Psoas muscle (tissue), 8 donors: ENCODE measurements at places on chromosomes 5 and 9. TPM values are rescaled to one million over a fixed set of nuclear protein-coding genes. Genes with fewer than 3 reads are reported as not detected.

SURF2 gene
- total RNA-seq = 10.9 TPM

GKAP1 gene
- total RNA-seq = 34.7 TPM

UGT3A1 gene
- 0.67 TPM for total RNA-seq

SLC34A3 gene
- not detected for total RNA-seq

DCAF12 gene
- 27.1 TPM for total RNA-seq

PCDHGA11 gene
- 2.2 TPM for total RNA-seq

SPATA31E1 gene
- not detected for total RNA-seq

UIMC1 gene
- 30.9 TPM for total RNA-seq

TPPP gene
- total RNA-seq = 4.9 TPM

TENT4A gene
- total RNA-seq = 19.2 TPM

PIP5KL1 gene
- total RNA-seq = 0.44 TPM

DNA sequence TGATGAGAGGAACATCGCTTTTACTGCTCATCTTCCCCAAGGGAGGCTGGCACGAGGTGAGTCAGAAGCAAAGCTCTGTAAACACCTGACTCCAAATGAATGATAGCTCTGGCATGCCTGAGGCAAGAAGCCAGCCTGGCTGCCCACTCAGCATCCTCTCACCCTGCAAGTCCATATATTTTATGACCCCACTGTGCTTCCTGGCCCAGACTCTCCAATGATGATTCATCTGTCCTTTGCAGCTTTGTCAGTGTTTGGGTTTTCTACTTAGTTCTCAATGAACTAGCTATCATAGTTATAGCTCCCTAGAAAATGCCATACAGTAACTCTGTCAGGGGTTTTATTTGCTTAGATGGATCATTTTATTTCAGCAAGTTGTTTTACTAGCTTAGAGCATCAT lies 52.1 kb upstream of the FSTL4 start:
- H3K4me3 ChIP-seq = no peak overlapping the region
- H3K27ac ChIP-seq = no peak overlapping the region
- DNase-seq = no peak
- H3K4me1 ChIP-seq = no peaks in the 10 kb centered on the region
- no peaks in the 10 kb centered on the region for H3K27me3 ChIP-seq

GRCh38 chr9:130662099-130662969 lies 2.1 kb upstream of the PRDM12 start:
- no peak overlapping the region for H3K27ac ChIP-seq
- H3K4me1 ChIP-seq = peaks cover 28% of the 10 kb centered on the region
- H3K4me3 ChIP-seq = no peak overlapping the region
- DNase-seq = no peak
- H3K36me3 ChIP-seq = no peaks in the 10 kb centered on the region

DNA sequence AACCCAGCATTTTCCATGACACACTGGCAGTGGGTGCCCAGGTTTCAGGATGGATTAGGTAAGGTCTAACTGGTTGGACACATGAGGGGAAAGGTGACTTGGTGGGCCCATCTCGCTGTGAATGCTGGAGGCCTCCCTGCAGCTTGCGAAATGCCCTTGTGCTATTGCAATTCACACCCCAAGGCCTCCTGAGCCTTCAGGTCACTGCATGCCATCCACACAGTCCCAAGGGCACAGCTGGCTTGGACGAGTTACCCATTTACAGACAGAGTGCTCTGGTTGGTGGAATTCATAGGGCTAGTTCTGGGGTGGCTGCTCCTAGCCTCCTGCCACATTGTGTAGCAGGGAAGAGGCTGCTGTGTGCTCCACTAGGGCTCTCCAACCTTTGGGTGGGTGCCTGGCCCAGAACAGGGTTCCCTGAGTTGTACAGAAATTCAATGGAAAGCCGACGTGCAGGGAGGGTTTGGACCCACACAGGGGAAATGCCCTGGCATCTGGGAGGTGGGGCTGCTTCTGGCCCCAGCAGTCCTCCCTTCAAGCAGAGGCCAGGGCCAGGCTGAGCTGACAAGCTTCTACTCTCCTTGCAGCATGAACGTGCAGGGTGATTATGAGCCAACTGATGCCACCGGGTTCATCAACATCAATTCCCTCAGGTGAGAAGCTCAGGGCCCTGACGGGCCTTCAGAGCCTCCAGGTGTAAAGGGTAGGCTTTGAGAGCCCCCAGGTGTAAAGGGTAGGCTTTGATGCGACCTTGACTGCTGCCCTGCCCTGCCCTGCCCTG lies 54.3 kb downstream of the ASS1 start:
- no peaks in the 10 kb centered on the region for H3K4me1 ChIP-seq
- H3K4me3 ChIP-seq = no peak overlapping the region
- H3K27me3 ChIP-seq = no peaks in the 10 kb centered on the region
- no peak overlapping the region for H3K27ac ChIP-seq

GRCh38 chr9:109922617-109923470 lies 142.8 kb downstream of the PALM2AKAP2 start:
- H3K27ac ChIP-seq = peak overlapping the region; percentile 54
- no peak for DNase-seq

GRCh38 chr5:160643616-160644240 lies 208.3 kb downstream of the ATP10B start:
- H3K27ac ChIP-seq = no peak overlapping the region
- peaks cover 3% of the 10 kb centered on the region for H3K27me3 ChIP-seq
- DNase-seq = no peak
- no peak overlapping the region for H3K4me3 ChIP-seq

- no peak overlapping the region for H3K4me3 ChIP-seq
- no peaks in the 10 kb centered on the region for H3K36me3 ChIP-seq
- no peaks in the 10 kb centered on the region for H3K27me3 ChIP-seq
- no peak overlapping the region for H3K27ac ChIP-seq
- no peak for DNase-seq
Observed at GRCh38 chr5:57953792-57954191, 471.2 kb upstream of the ACTBL2 start.

GRCh38 chr9:78745331-78745730 lies 448.4 kb downstream of the PSAT1 start:
- no peak overlapping the region for H3K27ac ChIP-seq
- no peaks in the 10 kb centered on the region for H3K4me1 ChIP-seq
- H3K36me3 ChIP-seq = no peaks in the 10 kb centered on the region
- no peak for DNase-seq
- no peaks in the 10 kb centered on the region for H3K27me3 ChIP-seq
- H3K4me3 ChIP-seq = no peak overlapping the region

DNA sequence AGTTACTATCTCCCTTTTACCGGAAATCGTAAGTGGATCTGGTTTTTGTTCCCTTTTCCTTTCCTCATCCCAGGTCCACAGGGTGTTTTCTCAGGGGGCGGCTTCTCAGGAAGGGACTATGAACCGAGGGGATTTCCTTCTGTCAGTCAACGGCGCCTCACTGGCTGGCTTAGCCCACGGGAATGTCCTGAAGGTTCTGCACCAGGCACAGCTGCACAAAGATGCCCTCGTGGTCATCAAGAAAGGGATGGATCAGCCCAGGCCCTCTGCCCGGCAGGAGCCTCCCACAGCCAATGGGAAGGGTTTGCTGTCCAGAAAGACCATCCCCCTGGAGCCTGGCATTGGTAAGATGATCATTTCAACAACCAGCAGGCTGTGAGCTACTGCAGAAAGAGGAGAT lies 75.8 kb downstream of the GOLPH3 start:
- no peaks in the 10 kb centered on the region for H3K27me3 ChIP-seq
- no peak for DNase-seq
- peaks cover 11% of the 10 kb centered on the region for H3K4me1 ChIP-seq

DNA sequence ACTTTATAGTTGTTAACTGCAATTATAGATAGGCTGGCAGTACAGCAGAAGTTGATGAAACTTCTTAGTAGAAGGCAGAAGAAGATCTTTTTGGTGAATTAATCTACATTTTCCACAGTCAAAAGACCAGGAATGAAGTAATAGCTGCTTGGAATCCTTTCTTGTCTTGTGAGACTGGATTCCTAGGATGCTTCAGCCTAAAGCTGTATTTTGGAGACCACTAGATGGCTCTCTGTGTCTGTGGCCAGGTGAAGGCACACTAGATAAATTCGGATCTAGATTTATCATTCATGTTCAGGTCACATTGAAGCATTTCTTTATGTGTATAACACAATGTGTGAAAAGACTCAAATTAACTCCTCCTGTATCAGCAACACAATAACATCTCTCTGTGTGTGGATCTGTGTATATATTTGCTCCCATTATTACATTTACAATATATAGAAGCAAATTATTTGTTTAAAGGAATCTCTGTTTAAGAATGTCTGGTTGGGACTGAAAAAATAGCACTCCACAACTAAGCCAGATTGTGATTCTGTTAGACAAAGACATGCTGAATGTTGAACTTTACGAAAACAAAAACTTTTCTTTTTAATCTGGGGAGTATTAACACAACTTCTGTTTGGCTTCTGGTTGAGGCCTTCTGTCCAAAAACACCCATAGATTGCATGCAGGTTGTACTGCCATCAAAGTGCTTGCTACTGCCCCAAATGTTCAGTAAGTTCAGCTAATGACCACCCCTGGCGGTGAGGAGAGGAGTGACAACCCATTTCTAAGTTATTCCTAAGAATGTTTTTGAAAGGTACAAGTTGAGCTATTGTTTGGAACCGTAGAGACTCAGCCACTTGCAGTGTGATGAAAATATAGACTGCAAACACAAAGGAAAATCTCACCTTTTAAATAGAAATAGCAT lies 10.6 kb downstream of the GRIN3A start:
- no peaks in the 10 kb centered on the region for H3K36me3 ChIP-seq
- H3K27ac ChIP-seq = no peak overlapping the region
- no peaks in the 10 kb centered on the region for H3K27me3 ChIP-seq
- no peak overlapping the region for H3K4me3 ChIP-seq

DNA sequence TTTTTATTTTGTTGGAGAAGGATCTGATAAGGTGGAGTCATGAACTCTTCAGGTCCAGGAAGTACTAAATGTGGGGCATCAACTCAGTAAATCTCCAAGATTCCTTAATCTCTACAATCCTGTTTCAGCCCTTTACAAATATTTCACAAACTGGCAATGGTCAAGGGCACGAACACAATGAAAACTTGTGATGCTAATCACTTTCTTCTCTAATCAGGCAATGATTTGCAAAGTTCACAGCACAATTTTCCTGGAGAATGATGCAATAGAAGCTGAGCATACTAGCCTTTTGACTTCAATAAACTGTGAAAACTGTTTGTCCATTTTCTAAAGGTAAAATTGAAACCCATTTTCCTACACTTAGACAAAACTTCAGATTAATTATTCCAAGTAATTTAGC lies 16.9 kb downstream of the GDF9 start:
- no peaks in the 10 kb centered on the region for H3K36me3 ChIP-seq
- no peak overlapping the region for H3K27ac ChIP-seq
- H3K4me1 ChIP-seq = no peaks in the 10 kb centered on the region
- H3K4me3 ChIP-seq = no peak overlapping the region
- DNase-seq = no peak

DNA sequence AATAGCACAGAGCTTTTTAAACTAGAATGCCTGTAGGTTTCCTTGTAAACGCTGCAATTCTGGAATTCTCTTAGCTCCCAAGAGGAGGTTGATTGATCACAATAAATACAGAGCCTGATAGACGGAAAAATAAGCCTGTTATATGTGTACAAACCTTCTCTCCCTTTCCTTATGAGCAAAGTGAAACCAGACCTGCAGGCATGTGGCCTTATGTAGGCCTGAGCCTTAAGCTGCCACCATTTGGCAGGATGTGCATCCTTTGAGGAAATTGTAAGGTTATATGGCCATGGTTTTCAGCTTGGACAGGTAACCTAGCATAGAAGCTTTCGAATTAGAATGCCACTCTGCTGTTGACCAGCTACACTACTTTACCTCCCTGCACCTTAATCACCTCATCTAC lies 49.1 kb downstream of the PRKACG start:
- H3K27ac ChIP-seq = no peak overlapping the region
- H3K36me3 ChIP-seq = no peaks in the 10 kb centered on the region
- H3K4me3 ChIP-seq = no peak overlapping the region

DNA sequence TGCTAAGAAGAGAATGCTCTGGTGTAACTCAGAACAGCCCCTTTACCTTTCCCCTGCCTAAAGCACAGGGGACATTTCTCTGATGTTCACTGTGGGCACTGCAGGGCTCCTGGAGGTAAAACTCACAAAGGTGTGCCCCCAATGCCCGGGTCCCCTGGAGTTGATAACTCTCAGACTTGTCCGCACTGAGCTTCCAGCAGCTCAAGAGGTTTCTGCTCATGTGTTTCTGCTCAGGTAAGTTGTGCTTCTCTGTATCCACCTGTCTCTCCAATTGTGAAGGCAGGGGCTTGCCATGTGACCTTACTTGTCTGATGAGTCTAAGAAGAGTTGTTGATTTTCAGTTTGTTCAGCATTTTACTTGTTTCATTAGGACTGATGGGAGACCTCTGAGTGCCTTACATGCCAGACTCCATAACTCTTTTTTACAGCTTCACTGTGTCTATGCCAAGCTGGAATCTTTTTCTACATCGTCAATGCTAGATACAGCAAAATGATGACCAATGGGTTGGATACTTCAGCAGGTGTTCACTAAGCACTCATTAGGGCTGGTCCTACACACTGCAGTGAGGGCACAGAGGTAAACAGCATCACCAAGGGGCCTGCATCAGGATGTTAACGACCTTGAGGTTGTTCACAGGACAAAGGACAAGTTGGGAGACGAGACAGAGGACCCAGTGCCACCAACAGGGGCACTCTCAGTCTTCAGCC lies 56.4 kb downstream of the MRPL36 start:
- H3K36me3 ChIP-seq = no peaks in the 10 kb centered on the region
- H3K4me3 ChIP-seq = no peak overlapping the region
- peaks cover 7% of the 10 kb centered on the region for H3K27me3 ChIP-seq
- DNase-seq = no peak

DNA sequence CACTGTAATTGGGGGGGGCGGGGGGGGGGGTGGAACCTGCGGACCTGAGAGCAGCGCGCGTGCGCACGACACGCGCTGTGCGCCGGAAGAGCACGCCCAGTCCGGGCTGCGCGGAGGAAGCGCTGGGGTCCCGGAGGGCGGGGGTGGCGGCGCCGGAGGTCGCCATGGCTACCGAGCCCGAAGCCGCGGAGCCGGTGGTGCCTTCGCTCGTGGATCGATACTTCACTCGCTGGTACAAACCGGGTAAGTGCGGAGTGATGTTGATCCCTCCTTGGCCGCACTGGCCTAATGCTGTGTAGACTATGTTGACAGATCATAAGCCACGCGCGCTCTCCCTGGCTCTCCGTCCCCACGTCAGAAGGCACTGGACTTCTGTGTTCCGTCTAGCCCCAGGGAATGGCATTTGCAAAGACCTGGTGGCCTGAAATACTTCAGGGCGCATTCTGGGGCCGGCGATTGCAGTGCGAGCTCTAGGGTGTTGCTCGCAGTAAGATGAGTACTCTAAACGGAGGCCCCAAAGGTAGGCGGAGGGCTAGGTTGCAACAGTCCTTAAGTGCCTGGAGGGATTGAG lies at the start of gene ABITRAM:
TSS of gene ABITRAM (plus strand) at position 78 of the 571 bp plus-strand sequence. CDS start at position 165, 87 bp downstream.
- H3K36me3 ChIP-seq = peaks cover 43% of the 10 kb centered on the region
- peak; percentile 76 for DNase-seq
- H3K27ac ChIP-seq = peak within 1 kb of the TSS; percentile 93
- no peaks in the 10 kb centered on the region for H3K27me3 ChIP-seq
- H3K4me1 ChIP-seq = peaks cover 20% of the 10 kb centered on the region
- peak within 1 kb of the TSS; percentile 97 for H3K4me3 ChIP-seq

- no peaks in the 10 kb centered on the region for H3K4me1 ChIP-seq
- DNase-seq = no peak
- no peak overlapping the region for H3K4me3 ChIP-seq
- no peaks in the 10 kb centered on the region for H3K27me3 ChIP-seq
- no peak overlapping the region for H3K27ac ChIP-seq
Observed at GRCh38 chr5:23820765-23821471, 313.5 kb downstream of the PRDM9 start.

- H3K4me1 ChIP-seq = peaks cover 35% of the 10 kb centered on the region
- H3K27me3 ChIP-seq = no peaks in the 10 kb centered on the region
- no peak overlapping the region for H3K4me3 ChIP-seq
- H3K27ac ChIP-seq = no peak overlapping the region
- H3K36me3 ChIP-seq = peaks cover 10% of the 10 kb centered on the region
- DNase-seq = no peak
Observed at GRCh38 chr5:53643445-53643844, 83.0 kb downstream of the NDUFS4 start.
